Fibroblast of lung (primary cell): ENCODE measurements at places on chromosomes 11 and 22. TPM values are rescaled to one million over a fixed set of nuclear protein-coding genes. Genes with fewer than 3 reads are reported as not detected.

GRCh38 chr11:29364006-29364405 is 652.8 kb downstream of the KCNA4 start:
- no peak for DNase-seq
- H3K27ac ChIP-seq: no peak overlapping the region
- no peaks in the 10 kb centered on the region for H3K36me3 ChIP-seq
- H3K4me3 ChIP-seq: no peak overlapping the region
- peaks cover 3% of the 10 kb centered on the region for H3K27me3 ChIP-seq

DNA sequence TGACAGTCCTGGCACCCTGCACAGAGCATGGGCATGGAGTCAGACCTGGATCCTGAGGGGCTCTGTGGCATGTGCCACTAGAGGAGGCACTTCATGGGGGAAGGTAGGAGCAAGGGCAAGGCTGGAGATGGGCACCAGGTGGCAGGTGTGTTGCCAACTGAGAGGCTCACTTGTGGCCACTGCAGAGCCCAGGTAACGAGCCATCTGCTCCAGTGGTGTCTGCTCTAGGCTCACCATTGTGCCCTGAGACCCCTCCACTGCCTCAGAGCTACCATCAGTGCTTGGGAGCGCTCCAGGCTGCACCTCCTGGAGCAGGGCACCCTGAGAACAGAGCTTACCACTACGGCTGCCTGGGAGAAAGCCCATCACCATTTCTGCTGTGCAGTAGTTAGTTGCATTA is 1.3 kb upstream of the ZDHHC8 start:
- no peak for DNase-seq
- H3K27ac ChIP-seq: no peak overlapping the region
- H3K4me3 ChIP-seq: no peak overlapping the region
- H3K27me3 ChIP-seq: no peaks in the 10 kb centered on the region

DNA sequence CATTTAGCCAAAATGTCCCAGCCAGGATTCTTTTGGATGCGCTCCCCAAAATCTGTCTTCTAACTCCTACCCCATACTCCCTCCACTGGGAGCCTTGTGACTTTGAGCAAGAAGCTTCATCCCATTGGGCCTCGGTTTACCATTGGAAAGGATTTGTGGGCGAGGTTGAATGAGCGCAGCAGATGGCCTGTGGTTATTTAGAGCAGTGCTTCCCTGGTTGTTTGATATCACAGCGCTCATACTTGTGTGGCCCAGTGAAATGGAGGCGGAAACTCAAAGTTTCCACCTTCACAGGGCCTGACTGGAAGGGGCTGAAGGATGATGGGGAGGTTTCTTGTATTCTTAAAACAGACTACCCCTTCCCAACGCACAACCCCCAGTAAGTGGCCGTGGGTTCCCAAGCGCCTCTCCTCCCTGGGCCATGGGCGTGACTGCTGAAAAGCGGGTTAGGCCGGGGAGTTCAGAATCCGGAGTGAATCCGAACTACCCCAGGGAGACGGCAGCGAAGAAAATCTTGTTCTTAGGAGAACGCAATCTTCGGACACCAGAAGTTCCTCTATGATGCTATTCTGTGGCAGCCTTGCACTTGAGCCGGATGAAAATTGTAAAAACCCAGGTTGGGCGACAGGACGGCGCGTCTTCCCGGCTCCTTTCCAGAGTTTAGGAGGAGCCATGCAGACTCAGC is 1.2 kb upstream of the ATF4 start:
- DNase-seq: peak; percentile 46
- peaks cover 5% of the 10 kb centered on the region for H3K4me1 ChIP-seq
- peaks cover 23% of the 10 kb centered on the region for H3K36me3 ChIP-seq
- peak overlapping the region; percentile 98 for H3K27ac ChIP-seq
- peak overlapping the region; percentile 90 for H3K4me3 ChIP-seq

DNA sequence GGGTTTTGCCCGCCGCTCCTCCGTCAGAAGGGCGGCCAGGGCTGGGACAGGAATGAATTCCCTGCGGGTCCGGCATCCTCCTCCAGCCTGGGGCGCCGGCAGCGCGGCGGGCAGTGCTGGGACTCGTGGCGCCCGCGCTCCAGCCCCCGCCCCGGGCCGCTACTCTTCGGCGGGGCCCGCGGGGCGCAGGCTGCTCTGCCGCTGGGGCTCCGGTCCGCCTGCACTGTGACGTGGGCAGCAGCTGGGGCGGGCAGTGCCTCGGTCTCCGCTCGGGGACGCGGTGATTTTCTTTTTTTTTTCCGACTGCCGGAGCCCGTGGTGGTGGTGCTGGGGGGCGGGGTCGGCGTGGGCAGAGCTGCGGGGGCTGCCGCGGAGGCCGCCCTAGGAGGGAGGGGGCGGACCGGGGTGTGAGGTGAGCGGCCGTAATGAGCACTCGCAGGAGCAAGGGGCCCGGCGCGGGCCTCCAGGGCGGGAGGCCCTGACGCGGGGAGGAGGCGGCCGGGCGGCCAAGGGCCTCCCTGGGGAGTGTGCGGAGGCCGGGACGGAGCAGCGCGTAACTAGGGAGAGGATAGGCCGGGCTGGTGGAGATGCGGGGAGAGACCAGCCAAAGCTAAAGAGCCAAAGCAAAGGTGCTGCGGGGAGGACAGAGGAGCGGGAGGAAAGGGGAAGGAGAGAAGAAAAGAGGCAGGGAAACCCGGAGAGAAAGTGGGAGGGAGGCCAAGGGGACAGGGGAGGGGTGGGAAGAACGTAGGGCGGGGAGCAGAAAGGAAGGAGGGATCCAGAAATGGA is 73.3 kb upstream of the ZBED5 start:
- H3K4me1 ChIP-seq: peaks cover 12% of the 10 kb centered on the region
- no peaks in the 10 kb centered on the region for H3K27me3 ChIP-seq
- H3K36me3 ChIP-seq: no peaks in the 10 kb centered on the region
- H3K27ac ChIP-seq: peak overlapping the region; percentile 80
- DNase-seq: peak; percentile 80
- H3K4me3 ChIP-seq: peak overlapping the region; percentile 44

- H3K4me1 ChIP-seq: peaks cover 3% of the 10 kb centered on the region
- no peak overlapping the region for H3K27ac ChIP-seq
- H3K27me3 ChIP-seq: no peaks in the 10 kb centered on the region
- H3K36me3 ChIP-seq: no peaks in the 10 kb centered on the region
- no peak overlapping the region for H3K4me3 ChIP-seq
These were observed 276.9 kb downstream of the FAM76B start for GRCh38 chr11:95512682-95513081.

GRCh38 chr11:9462806-9463537 is 2.2 kb downstream of the ZNF143 start:
- no peak overlapping the region for H3K4me3 ChIP-seq
- no peaks in the 10 kb centered on the region for H3K27me3 ChIP-seq
- no peak for DNase-seq
- H3K36me3 ChIP-seq: no peaks in the 10 kb centered on the region
- no peaks in the 10 kb centered on the region for H3K4me1 ChIP-seq
- no peak overlapping the region for H3K27ac ChIP-seq

Gene GALNT18
- polyA plus RNA-seq: 0.50 and 4.0 TPM in 2 replicates

Gene ATG13
- polyA plus RNA-seq: 42.0 and 44.9 TPM in 2 replicates

Gene FAM181B
- not detected in 2 replicates for polyA plus RNA-seq

Gene OR4D6
- polyA plus RNA-seq: not detected in 2 replicates
